ENCODE measurements at places on chromosomes 6 and 20.

- no peak for DNase-seq
These were observed 71.0 kb upstream of the MARCKS start for GRCh38 chr6:113786168-113786567.

GRCh38 chr6:23388086-23388783 is 737.8 kb upstream of the NRSN1 start:
- DNase-seq, result no peak

DNA sequence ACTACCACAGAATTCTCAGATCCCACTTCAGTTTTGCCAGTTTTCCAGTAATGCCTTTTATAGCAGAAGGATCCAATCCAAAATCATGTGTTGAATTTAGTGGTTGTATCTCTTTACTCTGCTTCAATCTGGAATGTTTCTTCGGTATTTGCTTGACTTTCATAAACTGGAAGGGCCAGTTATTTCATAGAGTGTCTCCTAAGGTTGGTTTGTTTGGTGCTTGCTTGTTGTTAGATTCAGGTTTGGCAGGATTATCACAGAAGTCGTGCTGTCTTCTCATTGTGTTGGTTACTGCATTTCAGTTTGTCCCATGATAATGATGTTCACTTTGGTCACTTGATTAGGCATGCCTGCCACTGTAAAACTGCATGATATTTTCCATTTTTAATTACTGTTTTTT is 45.7 kb downstream of the TMEM200A start:
- no peak for DNase-seq

GRCh38 chr6:107539849-107540464 is 50.0 kb downstream of the SOBP start:
- DNase-seq, result no peak

- no peak for DNase-seq
These were observed 119.1 kb downstream of the PLCB1 start for GRCh38 chr20:8251201-8251575.

DNA sequence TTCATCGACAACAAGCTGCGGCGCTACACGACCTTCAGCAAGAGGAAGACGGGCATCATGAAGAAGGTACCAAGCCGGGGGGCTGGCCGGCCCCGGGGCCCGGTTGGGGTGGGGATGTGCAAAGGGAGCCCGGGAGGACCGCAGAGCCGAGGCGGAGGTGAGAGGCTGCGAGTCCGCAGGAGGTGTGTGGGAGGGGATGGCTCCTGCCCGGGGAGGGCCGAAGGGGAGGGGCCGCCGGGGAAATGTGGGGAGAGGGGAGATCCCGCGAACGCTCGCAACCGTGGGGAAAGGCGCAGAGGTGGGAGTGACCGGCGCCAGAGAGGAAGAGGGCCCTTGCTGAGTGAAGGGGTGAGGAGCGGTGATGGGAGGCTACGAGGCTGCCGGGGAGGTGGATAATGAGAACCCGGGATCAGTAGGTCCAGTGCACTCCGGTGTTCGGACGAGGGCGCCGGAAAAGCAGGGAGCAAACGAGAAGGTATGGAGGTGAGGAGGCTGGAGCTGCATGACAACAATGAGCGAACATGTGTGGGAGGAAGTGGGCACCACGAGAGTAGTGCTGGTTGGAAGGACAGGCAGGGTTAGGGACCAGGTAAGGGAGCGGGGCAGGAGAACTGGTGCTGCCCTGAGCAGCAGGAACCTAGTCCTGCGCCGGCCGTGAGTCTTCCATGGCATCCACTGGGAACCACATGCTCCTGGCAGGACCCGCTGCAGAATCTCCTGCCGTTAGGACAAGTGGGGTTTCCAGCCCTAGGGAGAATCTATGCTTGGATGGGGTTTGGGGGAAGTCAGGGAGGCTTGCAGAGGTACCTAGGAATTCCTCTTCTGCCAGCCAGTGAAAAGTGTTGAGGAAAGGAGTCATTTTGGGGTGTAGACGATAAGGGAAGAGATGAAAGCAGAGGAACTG is 1.3 kb downstream of the SRF start:
- DNase-seq, result peak; percentile 42

GRCh38 chr6:17334265-17334664 is 53.1 kb downstream of the RBM24 start:
- DNase-seq, result peak; percentile 67

- DNase-seq, result no peak
These were observed 106.1 kb downstream of the NOL4L start for GRCh38 chr20:32479012-32479411.

GRCh38 chr6:150395388-150396009 is 26.7 kb downstream of the IYD start:
- peak; percentile 55 for DNase-seq

DNA sequence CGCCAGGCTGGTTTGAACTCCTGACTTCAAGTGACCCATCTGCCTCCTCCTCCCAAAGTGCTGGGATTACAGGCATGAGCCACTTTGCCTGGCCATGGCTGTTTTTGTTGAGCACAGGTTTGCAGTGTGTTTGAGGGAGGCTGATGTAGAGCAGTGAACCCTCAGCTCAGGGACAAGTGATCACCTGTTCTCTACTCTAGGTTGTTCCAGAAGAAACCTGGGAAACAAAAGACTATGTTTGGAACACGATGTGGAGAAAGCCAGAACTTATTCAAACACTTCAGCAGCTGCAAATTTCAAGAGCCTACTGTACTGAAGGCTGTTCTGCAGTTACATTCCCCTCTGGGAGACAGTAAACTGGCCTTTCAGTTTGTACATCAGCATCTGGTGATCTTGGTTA is 4.7 kb downstream of the TULP1 start:
- DNase-seq, result no peak

- DNase-seq, result peak; percentile 3
These were observed 36.5 kb upstream of the HLA-G start for GRCh38 chr6:29791162-29791561.

DNA sequence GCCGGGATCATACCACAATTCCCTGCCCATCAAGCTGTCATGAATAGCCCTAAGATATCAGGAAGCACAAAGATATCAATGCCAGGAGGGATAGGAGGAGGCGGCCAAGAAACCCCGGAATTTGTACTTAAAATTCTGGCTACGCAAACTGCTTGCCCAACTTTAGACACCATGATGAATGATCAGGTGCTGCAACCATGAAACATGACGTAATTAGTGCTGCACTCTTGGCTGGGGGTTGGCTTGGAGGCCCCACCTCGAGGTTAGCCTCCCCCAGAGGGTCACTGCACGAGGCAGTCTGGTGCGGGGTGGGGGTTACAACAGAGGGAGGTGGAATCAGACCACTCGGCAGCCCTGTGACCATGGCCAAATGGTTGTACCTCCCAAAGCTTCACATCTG is 8.9 kb downstream of the SIRPA start:
- DNase-seq, result no peak

GRCh38 chr20:17691758-17692157 is 8.0 kb upstream of the BANF2 start:
- DNase-seq, result no peak

DNA sequence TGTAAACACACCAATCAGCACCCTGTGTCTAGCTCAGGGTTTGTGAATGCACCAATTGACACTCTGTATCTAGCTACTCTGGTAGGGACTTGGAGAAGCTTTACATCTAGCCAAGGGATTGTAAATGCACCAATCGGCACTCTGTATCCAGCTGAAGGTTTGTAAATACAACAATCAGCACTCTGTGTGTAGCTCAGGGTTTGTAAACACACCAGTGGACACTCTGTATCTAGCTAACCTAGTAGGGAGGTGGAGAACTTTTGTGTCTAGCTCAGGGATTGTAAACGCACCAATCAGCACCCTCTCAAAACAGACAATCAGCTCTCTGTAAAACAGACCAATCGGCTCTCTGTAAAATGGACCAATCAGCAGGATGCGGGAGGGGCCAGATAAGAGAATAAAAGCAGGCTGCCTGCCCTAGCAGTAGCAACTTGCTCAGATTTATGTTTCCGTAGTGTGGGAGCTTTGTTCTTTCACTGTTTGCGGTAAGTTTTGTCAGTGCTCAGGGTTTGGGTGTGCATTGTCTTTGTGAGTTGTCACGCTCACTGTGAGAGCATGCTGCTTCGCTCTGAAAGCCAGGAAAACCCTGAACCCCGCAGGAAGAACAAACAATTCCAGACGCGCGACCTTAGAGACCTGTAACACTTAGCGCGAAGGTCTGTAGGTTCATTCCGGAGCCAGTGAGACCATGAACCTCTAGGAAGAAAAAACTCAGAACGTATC is 37.0 kb downstream of the RIOK1 start:
- DNase-seq, result no peak

DNA sequence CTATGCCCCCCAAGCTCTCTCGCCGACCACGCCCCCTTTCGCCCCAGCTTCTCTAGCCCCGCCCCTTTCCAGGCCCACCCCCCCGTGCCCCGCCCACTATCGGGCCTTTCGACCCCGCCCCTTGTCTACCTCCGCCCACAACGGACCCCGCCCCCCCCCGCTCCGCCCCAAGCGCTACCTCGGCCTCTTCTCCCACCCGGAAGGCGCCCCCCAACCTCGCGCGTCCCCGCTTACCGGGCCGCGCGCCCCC is 200 bp downstream of the ZBTB22 start:
- DNase-seq, result no peak

DNA sequence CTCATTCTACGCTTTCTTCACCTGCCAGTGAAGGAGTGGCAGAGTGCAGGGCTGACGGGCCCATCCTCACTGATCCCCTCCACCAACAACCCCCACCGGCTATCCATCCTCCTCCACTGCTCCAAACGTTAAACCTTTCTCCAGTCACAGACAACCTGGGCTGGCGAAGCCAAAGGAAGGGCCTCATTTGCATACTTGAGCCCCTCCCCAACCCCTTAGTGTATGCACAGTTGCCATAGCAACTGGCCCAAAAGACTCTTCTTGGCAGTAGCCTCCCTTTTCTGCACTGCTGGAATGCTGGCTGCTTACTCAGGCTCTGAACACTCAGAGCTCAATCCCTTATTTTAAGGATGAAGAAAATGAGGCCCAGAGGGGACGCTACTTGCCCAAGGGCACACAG is 130.3 kb downstream of the GRM4 start:
- DNase-seq, result peak; percentile 22

- no peak for DNase-seq
These were observed 23.7 kb upstream of the SLC23A2 start for GRCh38 chr20:5024982-5025381.

- peak; percentile 1 for DNase-seq
These were observed 112.4 kb downstream of the PRKN start for GRCh38 chr6:162615016-162615705.

- DNase-seq, result no peak
These were observed 63.9 kb upstream of the TENT5A start for GRCh38 chr6:81816380-81816779.

Data from iris pigment epithelial cell (primary cell).